ENCODE measurements at places on chromosomes 2 and 18.
A peak's percentile ranks its signal among the peaks of the same experiment; 100 is the strongest.

DNA sequence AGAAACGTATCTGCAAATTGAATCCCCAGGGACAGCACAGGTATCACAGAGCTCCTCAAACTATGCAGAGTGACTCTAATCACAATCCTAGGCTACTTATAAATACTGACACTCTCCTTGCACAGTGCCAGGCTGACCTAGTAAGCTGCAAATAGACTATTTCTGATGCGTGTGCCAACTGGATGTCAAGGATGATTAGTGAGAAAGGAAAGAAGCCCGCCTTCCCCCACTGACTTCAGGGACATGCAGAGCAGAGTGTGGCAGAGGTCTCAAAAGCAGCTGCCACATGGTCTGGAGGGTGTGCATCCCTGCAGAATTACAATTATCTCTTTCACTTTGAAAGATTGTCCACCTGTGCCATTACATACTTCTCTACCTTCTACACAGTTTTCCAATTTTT is 235.6 kb downstream of the CPS1 start:
- no peak for DNase-seq

DNA sequence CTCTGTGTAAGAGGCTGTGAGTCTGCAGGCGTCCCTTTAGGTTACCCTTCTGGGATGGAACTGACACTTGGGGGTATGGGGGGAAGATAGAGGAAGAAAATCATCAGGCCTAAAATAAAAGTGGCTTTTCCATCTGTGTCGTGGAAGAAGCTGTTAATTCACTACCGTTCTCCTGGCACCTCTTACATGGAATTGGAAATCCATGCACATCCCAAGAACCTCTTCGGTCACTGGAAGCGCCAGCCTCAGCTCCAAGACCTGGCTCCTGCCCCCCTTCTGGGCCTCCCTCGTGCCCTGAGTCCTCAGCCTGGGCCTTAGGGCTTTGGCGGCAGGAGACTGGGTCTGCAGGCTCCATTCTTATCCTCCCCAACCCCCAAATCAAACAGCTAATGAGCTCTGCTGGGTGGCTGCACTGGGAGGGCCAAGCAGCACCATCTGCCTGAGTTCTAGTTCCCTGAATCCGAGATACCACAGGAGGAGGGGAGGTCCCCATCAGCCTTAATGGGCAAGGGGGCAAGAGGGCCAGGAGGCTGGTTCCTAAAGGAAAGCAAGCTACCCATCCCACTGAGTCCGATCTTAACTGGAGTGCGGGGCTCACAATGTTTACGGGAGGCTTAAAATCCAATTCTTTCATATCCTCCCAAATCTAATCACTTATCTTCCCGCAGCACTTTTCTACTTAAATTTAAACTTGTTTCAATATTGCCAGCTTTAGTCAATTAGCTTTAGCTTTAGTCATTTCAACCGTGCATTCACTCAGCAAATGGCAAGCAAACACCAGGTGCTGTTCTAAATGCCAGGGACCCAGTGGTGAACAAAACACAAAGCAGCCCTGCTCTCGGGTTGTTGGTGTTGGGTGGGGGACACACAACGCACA is 52.8 kb downstream of the FAM178B start:
- no peak for DNase-seq

- DNase-seq: no peak
These were observed 994.7 kb upstream of the POU3F3 start for GRCh38 chr2:103859238-103859637.

GRCh38 chr2:69309351-69310110 is 77.5 kb downstream of the GFPT1 start:
- DNase-seq: no peak

DNA sequence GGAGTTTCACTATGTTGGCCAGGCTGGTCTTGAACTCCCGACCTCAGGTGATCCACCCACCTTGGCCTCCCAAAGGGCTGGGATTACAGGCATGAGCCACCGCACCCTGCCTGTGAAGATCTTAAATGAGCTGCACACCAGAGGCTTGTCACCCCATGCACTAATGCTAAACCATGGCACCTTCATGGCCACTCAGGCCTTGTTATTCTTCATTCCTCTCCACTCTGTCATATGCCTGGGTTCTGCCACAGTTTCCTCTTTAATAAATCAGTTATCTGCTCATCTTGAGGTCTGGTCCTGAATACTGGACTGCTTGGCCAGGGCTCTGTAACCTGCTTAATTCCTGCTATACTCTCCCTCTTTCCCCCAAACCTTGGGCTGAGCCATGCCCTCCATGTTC is 303.9 kb upstream of the FBXO11 start:
- no peak for DNase-seq

GRCh38 chr18:42706029-42706608 is 409.4 kb downstream of the RIT2 start:
- DNase-seq: no peak

GRCh38 chr2:156196031-156196430 is 136.5 kb downstream of the NR4A2 start:
- DNase-seq: no peak

DNA sequence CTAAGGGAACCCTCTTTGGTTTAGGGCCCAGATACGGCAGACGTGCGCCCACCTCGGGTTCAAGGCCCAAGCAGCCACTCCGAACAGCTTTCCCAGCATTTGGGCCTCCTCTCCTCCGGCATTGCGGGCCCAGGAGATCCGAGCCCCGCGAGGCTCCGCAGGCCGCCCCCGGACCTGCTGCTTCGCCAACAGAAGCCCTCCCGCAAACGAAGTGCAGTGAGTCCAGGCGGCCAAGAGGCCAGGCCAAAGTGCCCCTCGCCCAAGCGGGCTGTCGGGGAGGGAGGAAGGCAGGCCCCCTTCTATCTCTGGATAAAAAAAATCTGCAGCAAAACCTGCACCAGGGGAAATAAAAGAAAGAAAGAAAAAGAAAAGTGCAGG is 6.0 kb downstream of the EN1 start:
- no peak for DNase-seq

DNA sequence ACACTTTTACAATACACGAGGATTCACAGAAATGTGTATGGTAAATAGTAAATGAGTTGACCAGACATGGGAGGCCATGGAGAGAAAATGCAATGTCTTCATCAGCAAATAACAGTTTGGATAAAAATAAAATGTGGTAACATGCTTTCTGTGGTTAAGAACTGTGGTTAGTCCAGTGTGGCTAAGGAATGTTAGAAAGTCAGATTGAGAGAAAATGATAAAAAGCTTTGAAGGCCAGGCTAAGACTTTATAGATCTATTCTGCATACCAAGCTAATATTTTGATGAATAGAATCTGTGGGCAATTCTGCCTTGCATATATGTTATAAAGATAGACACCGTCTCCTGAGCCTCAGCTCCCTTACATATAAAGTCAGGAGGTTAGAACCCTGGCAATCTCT is 215.9 kb downstream of the SOX11 start:
- DNase-seq: no peak

DNA sequence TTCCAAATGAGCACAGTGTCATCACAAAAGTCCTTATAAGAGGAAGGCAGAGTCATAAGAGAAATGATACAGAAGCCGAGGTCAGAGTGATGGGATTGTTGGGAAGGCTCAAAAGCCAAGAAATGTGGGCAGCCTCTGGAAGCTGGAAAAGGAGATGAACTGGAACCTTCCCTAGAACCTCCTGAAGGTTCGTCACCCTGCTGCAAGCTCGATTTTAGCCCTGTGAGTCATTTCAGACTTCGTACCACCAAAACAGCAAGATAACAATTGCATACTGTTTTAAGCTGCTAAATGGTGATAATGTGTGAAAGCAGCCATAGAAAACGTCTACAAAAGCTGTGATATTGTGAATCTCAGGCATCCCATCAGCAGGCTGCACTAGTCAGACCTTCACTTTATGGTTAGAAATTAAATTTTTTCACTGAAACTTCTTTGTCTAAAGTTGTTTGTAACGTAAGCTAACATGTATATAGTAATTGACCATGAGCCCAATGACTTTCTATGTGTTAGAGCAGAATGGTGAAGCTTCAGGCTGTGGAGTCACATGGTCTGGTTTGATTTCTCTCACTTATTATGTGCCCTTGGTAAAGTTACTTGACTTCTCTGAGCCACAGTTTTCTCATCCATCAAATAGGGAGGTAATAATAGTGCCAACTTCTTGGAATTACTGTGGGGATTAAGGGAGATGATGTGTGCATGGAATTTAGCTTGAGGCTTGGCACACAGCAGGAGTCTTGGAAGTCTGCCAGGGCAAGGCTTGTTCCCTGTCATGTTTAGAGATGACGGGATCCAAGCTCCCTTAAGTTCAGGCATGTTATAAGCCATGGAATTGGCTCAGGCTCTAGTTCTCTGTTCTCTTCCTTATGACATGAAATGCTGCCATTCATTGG is 132.0 kb upstream of the CCDC195 start:
- no peak for DNase-seq

GRCh38 chr2:201926067-201926466 is 107.6 kb upstream of the FZD7 start:
- no peak for DNase-seq

GRCh38 chr2:227614246-227614645 is 394 bp downstream of the SCYGR3 start:
- DNase-seq: no peak

DNA sequence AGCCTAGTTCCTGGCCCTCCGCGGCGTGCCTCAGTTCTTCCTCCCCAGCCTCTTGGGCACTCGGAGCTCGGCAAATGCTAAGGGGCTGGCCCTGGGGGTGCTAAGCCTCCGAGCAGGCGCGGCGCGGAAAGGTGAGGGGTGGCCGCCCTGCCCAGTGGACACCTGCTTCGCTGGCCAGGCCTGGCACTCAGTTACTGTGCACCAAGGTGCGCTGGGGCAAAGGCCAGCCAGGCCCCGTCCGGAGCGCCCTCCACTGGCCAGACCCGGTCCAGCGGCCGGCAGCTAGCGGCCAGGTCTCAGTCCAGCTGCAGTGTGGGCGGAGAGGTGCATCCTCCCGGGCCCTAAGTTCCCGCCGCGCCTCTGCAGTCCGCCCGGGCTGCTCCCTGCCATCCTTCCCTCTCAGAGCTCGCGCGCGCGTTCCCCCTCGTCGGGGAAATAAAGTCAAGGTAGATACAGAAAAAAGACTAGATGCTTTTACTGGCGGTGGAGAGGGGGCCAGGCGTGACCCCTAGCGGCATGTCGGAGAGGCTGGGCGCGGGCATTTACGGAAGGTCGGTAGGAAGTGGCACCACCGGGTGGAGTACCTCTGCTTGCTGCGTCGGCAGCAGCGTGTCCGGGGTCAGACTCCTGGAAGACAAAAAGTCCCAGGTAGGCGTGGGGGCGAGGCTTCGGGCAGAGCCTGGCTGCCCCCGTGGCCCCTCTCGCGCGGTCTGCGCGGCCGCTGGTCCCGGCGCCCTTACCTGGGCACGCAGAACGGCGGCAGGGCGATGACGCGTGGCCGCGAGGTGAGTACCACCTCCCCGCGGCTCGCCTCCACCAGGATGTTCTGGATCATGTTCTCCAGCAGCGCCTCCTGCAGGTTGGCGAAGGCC is 9.4 kb upstream of the CRYBA2 start:
- DNase-seq: peak; percentile 39

GRCh38 chr18:40243607-40244006 is 1711.4 kb upstream of the PIK3C3 start:
- no peak for DNase-seq

GRCh38 chr2:97982621-97983020 is 13.1 kb downstream of the TMEM131 start:
- DNase-seq: no peak

DNA sequence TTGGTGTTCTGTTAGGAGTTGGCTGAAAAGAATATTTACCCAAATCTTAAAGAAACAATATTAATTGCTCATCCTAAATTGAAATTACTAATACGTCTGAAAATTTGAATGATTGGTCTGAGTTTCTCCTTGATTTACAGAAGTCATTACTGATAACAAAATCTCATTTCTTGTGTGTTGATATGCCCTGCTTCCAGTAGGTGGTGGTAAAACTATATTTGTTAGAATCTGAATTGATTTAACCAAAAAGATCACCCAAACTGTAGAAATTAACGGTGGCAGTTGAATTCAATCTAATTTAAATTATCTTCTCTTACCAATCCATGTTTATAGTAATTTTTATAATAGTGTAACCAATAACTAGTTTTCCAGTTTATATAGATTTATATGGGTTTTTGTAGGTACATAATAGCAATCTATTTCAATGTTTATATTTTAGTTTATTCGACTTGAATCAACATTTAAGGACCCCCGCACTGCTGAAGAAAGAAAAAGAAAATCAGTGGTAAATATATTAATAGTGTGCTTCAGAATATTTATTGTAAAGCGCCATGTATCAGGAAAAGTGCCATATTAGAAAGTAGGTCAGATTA is 38.3 kb downstream of the PAPOLG start:
- no peak for DNase-seq

GRCh38 chr18:9690418-9691188 is 17.5 kb upstream of the RAB31 start:
- DNase-seq: no peak

DNA sequence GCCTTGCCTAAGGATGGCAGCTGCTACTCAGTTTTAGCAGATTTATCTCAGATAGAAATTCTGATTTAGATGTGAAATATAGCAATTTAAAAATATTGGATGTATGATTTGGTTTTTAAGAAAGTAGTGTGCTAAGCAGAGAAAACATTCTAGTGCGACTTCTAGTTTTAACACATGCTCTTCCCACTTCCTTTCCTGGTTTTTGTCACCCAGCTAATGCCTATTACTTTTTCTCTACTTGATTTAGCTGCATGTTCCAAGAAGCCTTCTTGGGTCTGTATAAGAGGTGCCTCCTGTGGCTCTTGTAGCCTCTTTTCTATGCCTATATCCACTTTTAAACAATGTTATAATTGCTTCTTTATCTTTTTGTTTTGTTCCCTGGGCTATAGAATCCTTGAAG is 53.0 kb downstream of the GPD2 start:
- no peak for DNase-seq

GRCh38 chr18:12038639-12039539 is 54.8 kb upstream of the ANKRD62 start:
- peak; percentile 44 for DNase-seq

GRCh38 chr2:133044556-133044955 is 374.6 kb upstream of the LYPD1 start:
- DNase-seq: no peak

DNA sequence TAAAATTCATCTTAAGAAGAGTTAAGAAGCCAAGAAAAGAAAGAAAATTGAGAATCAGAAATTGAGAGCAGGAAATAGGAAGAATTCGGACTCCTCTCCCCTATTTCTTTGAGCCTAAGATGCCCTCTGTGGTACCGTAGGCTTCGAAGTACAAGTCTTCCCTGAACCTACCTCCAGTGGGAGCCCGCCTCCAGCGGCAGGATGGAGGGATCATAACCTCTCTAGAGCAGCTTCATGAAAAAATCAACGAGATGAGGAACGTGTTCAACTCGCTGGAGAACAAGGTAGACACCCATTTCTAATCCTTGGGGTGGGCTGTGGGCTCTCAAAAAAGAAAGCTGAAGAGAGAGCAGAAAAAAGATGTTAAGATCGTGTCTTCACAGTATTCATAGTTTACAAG is 36.3 kb downstream of the ARHGEF33 start:
- no peak for DNase-seq

DNA sequence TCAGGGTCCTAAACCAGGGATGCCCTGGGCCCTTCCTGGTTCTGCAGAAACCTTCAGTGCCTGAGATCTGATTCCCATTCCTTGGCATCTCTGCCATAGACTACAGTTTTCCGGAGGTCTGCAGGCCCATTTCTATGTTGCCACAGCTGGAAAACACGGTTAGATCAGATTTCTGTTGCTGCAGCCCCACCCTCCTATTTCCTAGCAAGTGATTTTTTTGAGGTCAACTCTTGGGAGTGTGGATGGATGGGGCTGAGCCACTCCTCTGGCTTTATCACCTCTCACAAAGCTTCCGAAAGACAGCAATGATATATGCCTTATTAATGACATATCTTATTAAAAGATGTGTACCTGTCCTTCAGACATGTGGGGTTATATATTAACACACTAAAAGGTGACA is 56.3 kb downstream of the ZAP70 start:
- no peak for DNase-seq
